ENCODE measurements at places on chromosomes 3 and 15.

DNA sequence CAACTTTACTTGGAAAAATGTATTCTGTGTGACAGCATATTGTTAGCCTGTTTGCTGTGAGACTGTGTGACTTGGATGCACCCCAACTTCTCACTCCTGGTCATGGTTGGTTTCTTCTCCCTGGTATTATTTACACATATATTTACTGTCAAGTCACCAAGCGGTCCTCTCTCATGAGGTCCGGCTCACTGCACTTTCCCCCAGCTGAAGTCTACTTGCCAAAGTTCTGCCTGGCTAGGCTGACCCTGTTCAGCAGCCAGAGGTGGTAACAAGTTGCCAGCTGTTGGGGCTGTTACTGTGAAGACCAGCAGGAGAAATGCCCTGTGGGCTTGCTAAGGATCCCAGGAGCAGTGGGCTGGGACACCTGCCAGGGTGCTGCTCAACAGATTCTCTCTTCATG, 337.5 kb downstream of the MFSD1 start:
- no peak for DNase-seq

DNA sequence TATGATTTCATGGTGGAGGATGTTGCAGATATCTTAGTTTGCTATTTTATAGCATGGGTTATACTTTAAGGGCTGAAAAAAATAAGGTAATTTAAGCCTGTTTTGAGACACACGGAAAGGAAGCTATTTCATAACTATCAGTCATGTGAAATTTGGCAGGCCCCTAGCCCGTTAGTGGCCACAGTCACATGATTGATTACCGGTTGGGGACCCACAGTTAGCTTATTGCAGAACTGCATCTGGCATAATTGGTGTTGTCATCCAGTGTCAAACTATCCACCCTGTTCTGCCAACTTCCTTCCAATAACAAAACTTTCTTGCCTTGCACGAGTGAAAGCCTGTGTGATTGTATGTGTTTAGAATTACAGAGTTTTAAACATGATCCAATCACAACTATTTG, 35.2 kb downstream of the FNDC3B start:
- no peak for DNase-seq

DNA sequence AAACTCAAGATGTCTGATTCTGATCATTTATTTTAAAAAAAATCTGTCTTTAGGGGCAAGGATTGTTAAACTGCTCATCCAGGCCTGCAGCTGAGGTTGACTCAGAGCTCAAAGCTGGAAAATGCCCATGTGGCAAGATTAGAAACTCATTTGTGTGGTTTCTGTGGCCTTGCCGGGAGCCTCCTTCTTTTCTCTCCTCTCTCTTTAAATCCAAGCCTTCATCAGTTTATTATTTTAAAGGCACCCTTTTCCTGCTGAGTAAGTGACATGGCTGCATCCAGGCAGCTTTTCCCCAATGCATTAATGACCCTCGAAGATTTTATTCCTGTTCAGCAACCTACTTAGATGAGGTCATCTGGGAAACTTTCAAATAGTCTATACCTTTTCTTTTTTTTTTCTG, 221.3 kb upstream of the CDIN1 start:
- DNase-seq: no peak

GRCh38 chr3:10524270-10524669, 18.9 kb upstream of the ATP2B2 start:
- no peak for DNase-seq

- DNase-seq: no peak
Observed at GRCh38 chr3:126573492-126574117, 14.9 kb upstream of the C3orf22 start.
